Fibroblast of pulmonary artery (primary cell): ENCODE measurements at places on chromosomes 12 and 14.
A peak's percentile ranks its signal among the peaks of the same experiment; 100 is the strongest.

DNA sequence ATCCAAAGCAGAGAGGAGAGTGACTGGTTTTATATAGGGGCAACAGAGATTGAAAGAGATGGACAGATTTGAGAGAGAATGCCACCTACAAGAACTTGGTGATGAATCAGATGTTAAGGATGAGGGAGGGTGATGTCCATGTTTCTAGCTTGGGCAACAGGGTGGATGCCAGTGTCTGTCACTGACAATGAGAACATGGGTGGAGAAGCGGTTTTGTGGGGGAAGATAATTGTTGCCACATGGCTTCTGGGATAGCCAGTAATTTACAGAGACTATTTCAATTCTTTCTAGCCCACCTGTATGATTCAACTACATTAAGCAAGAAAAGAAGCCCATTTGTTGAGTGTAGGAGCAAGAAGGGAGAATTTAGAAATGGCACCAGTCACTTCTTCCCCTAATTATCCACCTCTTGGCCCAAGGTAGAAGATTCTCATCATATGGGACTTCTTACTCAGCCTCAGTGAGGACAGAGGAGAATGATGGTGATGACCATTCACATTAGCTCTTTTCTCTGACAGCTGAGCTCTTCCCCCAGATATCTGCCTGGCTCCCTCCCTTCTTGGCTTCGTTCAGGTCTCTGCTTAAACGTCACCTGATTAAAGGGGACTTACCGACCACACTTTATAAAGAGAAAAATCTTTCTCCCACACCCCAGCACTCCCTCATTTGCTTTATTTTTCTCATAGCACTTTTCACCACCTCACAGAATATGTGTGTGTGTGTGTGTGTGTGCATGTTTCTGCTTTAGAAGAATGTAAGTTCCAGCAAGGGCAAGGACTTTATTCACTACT, 117.8 kb downstream of the DUSP6 start:
- peak; percentile 44 for DNase-seq

GRCh38 chr14:78043349-78043748, 126.8 kb upstream of the NRXN3 start:
- no peak for DNase-seq

GRCh38 chr14:38186216-38186615, 21.5 kb upstream of the SSTR1 start:
- no peak for DNase-seq

DNA sequence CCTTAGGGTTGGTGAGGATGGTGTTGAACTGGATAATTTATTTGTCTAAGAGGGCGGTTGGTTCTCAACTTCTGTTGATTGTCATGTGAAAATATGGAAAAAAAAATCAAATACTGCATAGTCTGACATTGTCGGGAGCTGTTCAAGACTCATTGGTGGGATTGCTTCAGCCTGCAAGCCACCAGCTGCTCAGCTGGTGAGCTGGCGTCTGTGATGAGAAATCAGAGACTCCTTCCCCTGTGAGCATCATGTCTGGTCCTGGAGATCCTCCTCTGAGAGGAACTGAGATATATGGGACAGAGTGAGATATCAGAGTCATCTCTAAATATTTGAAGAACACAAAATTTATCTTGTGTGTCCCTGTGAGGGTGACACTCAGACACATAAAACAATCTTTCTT, 49.9 kb downstream of the TRIM9 start:
- DNase-seq = no peak

GRCh38 chr12:132214891-132215290, 70.6 kb downstream of the NOC4L start:
- no peak for DNase-seq

GRCh38 chr14:83473416-83474235, 1940.0 kb upstream of the SEL1L start:
- DNase-seq = peak; percentile 35
